Renal pelvis (tissue), 12 donors: ENCODE measurements at places on chromosomes 6 and 20.

- DNase-seq = no peak
Observed at GRCh38 chr20:1651268-1652058, 6.1 kb downstream of the SIRPG start.

DNA sequence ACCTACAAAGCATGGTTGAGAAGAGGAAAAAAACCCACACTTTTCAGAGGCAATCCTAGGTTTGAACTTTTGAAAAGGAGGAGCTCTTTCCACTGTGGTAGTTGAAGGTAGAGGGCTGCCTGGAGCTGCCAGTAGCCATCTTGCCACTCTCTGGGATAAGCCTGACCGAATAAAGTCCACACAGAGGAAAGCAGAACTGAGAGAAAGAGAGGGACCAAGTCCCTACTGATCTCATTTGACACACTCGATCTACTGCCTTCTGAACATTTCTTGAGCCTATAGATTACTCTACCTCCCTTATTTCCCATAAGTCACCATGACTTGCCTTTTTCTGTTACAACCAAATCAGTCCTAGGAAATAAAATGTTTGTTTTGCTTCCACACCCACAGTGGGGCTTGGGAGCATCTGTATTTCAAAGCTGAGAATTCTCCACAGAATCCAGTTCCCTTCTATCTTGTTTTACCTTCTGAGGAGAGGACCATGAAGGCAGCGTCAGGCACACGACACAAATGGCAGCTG is 147.0 kb upstream of the PTPRK start:
- DNase-seq = no peak

DNA sequence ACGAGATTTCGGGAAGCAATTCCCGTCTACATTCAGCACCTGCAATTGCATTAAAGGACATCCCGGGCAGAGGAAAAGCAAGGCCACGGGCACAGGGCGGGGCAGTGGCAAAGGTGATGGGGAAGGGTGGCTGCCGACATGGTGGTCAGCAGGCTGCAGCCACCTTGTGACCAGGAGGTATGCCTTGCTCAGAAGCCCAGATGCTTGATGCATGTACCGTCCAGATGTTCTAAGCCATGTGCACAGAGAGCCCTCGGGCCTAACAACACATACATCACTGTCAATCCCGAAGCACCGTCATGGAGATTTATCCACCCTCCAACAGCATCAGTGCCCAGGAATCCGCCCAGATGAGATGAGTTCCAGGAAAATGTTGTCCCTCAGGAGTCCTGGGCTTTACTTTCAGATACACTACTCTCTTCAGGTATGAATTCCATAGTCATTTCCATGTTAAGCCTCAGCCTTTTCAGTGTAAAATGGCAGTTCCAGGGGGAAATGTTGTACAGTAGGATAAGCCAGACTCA is 77.8 kb upstream of the FRMD1 start:
- DNase-seq = no peak

DNA sequence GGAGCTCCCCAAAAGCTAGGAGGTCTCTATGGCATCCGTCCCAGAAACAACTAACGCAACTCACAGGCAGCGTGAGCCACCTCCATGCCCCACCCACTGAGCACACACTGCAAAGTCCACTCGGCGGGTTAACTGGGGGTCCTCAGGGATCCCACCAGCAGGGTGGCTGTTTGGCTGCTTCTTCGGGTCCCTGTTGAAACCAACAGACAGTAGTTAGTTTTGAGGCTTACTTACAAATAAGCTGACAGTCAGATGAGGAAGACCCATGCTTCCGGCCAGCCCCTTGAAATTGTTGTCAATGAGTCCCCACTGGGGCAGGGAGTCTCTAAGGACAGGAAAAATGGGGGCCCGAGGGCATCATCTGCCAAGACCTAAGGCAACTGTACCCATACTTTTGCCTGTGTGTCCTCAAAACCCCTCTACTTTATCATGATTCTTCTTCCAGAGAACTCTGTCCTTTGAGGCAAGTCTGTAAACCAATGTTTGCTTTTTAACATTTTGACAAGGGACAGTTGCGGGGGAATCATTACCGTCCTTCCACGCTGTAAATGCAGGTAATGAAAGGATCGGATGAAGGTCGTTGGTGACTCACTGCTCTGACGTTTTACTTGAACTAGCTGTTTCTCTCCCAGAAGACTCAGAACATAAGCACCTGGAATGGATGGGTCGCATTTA is 2.2 kb upstream of the PCK1 start:
- DNase-seq = no peak

DNA sequence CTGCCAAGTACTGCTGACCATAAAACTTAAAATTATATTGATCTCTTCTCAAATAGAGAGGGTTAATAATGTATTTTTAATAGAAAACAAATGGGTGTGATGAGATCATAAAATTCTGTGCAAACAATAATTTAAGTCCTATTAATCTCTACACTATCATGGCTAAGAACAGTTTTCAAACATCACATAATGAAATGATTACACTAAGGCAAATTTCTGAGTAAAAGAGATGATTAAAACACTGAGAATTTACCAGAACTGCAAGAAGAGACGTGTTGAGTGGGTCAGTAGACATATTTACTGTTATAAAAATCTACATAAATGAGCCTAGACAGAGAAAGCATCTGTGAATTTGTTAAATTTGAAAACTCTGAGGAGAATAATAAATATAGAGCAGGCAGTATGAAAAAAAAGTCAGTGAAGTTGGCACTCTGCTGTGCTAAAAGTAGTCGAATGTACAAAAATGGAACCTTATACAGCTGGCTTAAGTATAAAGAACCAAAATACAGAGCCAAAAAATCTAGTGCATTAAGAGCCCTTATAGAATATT is 302.6 kb upstream of the MANEA start:
- DNase-seq = no peak

GRCh38 chr20:53869466-53870258 is 200.7 kb downstream of the BCAS1 start:
- DNase-seq = peak; percentile 66

GRCh38 chr20:704726-705125 is 29.1 kb upstream of the SCRT2 start:
- DNase-seq = no peak

DNA sequence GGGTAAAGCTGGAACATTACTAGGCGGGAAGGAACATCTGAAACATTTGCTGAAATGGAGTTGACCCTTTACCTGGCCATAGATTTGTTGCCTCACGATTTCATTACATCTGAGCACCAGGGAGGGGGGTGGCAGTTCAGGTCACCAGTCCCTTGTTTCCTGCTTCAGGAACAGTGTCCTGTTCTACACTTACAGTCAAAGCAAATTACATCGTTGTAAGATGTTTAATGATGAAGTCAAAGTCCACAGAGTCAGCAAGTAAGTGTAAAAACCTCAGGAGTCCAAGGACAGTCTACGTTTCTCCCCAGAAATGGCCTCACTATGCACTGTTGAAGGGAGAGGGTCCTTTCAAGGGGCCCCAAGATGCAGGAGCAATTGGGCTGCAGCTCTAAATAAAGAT is 8.9 kb upstream of the MICB start:
- no peak for DNase-seq

GRCh38 chr6:131208787-131209186 is 73.5 kb downstream of the AKAP7 start:
- DNase-seq = no peak

DNA sequence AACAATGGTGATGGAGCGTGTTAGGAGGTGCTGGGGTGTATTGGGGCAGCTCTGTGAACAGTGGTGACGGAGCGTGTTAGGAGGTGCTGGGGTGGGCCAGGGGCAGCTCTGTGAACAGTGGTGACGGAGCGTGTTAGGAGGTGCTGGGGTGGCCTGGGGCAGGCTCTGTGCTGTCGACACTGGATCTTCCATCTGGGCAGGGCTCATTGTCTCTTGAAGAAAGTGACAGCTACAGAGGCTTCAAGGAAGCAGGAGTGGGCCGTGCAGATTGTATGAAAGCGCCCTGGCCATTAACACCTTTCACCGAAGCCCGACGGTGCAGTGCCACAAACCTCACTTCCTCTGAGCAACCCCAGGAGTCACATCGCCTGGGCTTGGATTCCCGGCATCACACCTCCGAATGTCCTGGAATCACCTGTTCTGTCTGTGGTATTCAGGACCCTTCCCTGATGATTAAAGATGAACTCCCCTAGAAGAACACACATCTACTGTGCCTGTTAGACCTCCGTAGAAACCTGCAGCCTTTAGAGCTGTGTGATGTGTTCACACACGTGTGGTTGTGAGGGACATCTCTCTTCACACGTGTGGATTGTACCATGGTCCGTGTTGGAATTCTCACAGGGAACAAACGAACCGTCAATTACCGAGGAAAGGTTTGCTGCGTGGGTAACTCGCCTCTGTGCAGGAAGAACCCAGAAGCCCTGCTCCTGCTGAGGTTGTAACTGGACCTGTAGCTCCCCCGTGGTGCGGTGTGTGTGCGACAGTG is 377.7 kb downstream of the THBS2 start:
- DNase-seq = no peak

DNA sequence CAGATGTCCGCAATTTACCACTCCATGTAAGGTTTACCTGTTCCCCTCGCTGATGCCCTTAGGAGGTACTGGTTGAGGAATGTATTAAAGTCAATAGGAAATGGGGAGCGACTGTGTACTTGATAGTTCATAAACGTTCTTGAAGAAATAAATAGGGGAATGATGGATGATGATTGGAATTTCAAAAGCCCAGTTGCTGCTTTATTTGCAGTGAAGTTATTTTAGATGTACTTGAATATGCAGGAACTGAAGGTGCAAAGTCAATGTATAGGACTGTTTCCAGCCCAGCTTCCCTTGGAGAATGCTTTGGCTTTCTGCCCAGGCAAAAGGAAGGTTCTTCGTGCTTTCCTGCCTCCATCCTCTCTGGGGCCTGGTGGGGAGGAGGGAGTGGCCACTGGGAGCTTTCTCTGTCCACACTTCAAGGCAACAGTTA is 19.8 kb downstream of the ADGRF5 start:
- no peak for DNase-seq

DNA sequence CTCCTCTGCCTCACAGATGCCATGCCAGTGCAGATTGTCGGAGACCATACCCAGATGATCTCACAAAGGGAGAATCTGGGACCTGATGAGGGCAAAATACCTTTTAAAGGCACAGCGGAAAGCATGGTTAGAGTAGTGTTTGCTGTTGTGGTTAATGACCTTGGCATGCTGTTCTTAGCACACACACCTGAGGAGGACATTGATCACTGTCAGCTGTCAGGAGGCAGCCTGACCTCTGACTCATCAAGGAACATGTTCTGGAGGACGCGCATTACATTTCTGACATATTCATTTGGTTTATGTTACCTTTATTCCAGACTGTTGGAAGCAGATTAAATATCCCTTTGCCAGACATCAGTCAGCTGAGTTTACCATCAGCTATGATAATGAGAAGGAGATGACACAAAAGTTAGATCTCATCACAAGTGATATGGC is 57.1 kb downstream of the GOPC start:
- DNase-seq = no peak

- no peak for DNase-seq
Observed at GRCh38 chr20:3276680-3277015, 37.7 kb upstream of the SLC4A11 start.

DNA sequence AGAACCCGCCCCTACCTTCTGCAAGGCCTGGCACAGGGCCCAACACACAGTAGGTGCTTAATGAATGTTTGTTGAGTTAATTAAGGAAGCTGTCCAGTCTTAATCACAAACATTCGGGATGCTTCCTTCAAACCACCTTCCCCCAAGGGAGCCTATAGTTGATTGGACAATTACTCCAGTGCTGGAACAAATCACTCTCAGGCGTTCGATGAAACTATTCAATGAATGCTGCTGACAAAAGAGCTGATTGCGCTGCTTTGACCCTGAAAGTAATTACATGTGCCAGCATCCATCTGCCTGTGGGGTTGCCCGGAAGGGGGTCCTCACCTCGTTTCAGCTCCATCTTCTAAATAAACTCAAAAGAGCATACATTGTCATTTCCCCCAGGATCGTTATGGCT is 112.0 kb upstream of the SRSF6 start:
- no peak for DNase-seq

DNA sequence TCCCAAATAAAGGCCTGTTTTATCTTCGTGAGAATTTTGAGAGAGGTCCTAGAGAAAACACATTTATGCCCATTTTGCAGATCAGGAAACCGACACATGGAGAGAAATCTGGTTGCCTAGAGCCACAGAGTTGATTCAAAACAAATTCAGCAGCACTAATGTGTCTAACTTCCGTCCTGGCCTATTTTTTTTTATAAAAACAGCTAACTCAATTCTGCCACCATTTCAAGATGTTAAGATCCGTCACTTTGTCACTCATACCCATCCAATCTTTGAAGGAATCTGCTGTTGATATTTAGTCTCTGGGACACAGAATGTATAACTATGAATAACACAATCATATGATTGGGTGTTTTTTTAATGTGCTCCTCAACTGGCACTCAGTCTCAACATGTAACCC is 611.1 kb upstream of the ARID1B start:
- no peak for DNase-seq

DNA sequence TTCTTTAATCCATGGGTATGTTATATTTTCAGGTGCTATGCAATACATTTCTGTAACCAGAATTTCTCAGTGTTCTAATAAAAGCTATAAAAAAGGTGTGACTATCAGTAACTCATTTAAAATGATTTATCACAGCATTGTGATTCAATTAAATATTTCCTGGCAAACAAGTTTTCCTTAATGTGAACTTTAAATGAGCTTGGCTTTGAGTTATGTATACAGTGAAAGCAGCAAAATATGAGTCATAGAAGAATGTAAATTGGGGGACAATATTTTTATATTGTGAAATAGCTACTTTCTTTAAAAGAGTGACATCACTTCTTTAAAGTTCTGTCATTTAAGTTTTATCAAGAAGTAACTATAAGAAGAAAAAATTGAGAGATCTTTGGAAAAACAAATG is 484.9 kb upstream of the MAN1A1 start:
- DNase-seq = no peak

- DNase-seq = no peak
Observed at GRCh38 chr6:150153905-150154492, 11.2 kb downstream of the PPP1R14C start.

DNA sequence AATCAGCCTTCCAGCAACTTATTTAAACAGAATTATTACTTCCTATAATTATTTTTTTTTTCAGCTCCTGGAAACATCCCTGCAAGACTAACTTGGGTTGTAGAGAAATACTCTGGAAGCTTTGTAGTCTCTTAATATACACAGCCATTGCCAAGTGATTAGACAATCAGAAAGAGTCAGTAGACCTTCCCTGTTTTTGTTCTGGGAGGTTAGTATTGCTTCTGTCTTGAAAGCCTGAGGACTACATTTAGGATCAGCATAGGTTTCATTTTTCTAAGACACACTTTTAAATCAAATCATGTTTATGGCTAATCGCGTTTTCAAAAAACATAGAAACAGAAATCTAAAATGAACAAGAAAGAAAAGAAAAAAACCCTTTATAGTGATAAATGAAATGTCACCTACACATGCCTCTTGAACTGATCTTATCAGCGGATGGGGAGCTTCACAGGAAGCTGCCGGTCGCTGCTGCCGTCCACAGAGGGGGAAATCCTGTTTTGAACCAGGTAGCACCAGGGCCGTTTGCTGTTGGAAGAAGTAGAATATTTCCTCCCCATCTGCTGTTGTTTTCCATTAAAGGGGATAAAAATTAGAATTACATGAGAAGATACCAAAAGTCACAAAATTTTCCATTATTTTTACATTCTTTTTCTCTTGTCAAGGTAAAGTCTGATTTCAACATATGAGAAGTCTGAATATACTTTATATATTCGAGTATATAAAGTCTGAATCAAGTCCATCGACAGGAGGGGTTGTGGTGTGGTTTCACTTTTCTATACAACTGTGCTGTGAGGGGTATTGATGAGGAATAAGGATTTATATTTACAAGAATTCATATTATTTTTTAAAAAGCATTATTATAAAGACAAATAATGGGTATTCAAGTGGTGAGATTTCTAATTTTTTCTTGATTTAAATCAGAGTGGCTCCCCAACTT is 94.6 kb downstream of the ARMC2 start:
- no peak for DNase-seq
